ENCODE measurements at places on chromosomes 16 and 17. TPM values are rescaled to one million over a fixed set of nuclear protein-coding genes. Genes with fewer than 3 reads are reported as not detected.

DNA sequence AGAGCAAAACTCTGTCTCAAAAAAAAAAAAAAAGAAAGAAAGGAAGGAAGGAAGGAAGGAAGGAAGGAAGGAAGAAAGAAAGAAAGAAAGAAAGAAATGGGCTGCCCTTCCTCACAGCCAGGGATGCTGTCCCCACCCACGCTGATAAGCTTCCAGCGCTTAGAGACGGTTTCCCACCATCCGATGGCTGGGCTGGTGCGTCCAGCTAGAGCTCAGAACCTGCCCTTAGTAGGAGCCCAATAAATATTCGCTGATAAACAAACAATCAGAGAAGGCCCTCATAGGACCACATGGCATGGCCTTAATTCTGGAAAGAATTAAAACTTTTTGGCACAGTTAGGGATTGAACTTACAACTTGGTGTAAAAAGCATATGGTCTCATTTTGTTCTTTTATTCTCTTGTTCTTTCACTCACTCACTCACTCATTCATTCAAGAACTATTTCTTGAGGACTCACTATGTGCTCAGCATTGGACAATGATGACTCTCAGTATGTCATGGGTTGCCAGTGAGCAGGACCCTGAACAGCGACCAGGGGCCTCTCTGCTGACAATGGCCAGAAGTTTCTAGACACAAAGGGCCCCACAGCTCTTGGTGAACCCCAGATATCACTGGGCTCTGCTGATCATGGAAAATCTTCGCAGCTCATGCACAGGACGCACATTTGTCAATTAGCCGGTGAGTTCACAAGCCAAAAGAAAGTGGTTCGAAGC is 32.5 kb upstream of the TNRC6C start:
- DNase-seq = no peak

The TM4SF5 gene
- total RNA-seq = not detected

The EPN3 gene
- total RNA-seq = not detected

GRCh38 chr17:72308744-72309385 is 188.0 kb downstream of the SOX9 start:
- no peak for DNase-seq

- DNase-seq = peak; percentile 39
Observed at GRCh38 chr16:57632568-57632967, 4.1 kb downstream of the ADGRG1 start.

The CHST5 gene
- total RNA-seq = not detected

GRCh38 chr16:8685617-8686016 is 11.2 kb downstream of the ABAT start:
- no peak for DNase-seq
